ENCODE measurements at places on chromosomes 7 and 10.

DNA sequence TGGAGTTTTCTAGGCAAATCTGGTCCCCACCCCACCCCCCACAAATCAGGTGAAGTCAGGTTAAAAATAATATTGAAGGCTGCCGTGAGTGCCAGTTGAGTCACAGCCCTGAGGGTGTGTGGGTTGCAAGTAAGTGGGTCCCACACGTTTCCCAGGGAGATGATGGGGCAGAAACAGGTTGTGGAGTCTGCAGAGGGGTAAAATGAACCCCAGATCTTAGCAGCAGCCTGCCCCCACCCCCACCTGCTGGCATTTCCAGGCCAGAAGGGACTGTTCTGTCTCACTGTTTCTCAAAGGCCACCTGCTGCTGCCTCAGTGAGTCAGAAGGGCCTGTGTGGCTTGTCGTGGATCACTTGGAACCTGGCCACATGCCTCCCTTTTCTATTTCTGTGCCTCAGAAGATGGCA, 59.8 kb upstream of the SMNDC1 start:
- peak; percentile 43 for DNase-seq

DNA sequence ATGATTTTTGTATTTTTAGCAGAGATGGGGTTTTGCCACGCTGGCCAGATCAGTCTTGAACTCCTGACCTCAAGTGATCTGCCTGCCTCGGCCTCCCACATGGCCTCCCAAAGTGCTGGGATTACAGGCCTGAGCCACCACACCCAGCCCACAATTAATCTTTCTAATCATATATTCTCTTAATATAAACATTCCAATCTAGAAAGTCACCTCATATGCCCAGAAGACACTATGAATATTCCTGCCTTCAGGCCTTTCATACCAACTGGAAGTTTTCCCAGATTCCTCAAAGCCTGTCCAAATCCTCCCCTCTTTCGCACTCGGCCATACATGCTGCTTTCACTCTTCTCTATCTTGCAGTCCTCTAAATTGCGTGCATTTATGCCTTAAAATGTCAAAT, 32.6 kb downstream of the PDZD8 start:
- no peak for DNase-seq

DNA sequence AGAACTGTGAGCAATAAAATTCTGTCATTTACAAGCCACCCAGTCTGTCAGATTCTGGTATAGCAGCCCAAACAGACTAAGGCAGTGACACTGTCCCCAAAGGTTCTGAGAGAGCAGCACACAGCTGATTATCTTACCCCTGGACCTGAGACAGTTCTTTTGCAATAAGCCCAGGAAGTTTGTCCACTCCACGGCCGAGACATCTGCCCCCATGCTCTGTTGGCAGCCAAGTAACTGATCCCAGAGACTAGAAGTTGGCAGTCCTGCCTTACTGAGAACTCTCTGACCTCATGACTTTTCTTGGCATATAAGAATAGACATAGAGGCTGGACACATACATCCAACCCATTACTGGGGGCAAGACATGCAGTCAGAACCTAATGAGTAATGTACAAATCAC, 243.0 kb upstream of the GRB10 start:
- no peak for DNase-seq

DNA sequence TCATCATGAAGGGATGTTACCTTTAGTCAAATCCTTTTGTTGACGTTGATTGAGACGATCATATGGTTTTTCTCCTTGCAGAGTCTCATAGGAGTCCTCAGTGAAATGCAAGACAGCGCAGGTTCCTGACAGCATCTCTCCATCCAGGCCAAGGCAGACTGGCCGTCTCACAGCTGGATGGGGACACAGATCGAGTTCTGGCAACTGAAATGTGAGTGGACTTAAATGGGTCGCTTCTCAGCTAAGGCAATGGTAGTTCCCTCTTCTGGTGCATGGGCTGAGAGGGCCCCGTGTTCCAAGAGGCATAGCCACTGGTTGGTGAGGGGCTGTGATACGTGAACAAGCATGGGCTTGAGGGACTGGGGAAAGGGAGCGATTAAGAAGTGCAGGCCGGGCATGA, 99.3 kb upstream of the CPXM2 start:
- no peak for DNase-seq

- no peak for DNase-seq
Observed at GRCh38 chr7:83832009-83832408, 183.1 kb upstream of the SEMA3E start.

- DNase-seq = no peak
Observed at GRCh38 chr10:48234295-48234694, 40.2 kb downstream of the FRMPD2 start.

DNA sequence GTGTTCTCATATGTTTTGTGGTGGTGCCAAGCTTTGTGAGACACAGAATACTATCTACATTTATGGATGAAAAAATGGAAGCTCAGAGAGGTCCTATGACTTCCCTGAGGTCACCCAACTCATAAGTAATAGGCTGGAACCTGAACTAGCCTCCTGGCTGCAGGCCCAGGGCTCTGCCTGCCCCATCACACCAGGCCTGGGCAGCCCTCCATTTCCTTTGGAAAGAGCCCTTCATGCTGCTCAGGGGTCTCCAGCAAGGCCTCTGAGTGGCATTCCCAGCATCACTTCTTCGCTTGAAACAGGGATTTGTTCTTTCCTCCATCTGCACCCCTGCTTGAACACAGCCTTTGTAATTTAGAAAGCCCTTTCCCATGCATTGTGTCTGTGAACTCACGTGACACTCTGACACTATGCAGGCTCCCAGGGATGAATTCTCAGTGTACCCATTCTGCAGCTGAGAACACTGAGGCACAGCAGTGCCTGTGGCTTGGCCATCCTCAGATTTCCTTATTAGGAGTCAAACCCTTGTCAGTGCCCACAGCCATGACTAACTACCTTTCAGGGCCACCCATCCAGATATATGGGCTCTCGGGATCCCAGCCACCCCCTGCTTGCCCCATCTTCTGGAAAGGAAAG, 127.8 kb upstream of the PPIF start:
- no peak for DNase-seq

DNA sequence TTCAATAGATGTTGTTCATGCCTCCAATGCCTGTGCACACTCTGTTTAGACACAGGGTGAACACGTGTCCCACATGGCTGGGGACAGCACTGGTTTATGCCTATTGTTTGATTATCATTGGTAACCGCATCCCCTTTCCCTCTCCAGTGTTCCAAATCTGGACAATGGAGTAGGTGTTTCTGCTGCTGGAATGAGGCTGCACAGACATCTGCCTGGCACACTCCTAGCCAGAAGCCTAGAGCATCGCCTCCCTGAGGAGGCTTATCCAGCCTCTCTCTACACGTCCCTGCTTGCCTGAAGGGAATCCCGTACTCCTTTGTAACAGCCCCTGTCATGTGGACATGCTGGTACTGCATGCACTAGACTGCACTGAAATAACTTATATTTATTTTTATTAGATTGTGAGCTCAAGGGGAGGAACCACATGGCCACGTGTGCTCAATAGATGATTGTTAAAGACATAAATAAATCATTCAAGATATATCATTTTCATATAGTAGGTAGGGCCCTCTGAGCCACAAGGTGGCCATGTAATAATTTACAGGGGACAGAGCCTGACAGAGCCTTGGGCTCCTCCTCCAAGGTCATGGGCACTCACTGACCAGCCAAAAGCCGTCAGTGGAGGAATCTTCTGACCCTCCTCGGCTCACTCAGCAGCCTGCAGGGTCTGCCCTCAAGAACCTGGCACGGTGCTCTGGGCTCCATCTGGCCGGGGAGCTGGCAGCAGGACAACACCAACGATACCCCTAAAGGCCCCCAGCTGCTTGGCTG, 310.9 kb upstream of the ZNF32 start:
- no peak for DNase-seq

- no peak for DNase-seq
Observed at GRCh38 chr10:129860396-129860795, 103.7 kb downstream of the EBF3 start.

- no peak for DNase-seq
Observed at GRCh38 chr7:129773328-129773731, 161.8 kb downstream of the NRF1 start.

DNA sequence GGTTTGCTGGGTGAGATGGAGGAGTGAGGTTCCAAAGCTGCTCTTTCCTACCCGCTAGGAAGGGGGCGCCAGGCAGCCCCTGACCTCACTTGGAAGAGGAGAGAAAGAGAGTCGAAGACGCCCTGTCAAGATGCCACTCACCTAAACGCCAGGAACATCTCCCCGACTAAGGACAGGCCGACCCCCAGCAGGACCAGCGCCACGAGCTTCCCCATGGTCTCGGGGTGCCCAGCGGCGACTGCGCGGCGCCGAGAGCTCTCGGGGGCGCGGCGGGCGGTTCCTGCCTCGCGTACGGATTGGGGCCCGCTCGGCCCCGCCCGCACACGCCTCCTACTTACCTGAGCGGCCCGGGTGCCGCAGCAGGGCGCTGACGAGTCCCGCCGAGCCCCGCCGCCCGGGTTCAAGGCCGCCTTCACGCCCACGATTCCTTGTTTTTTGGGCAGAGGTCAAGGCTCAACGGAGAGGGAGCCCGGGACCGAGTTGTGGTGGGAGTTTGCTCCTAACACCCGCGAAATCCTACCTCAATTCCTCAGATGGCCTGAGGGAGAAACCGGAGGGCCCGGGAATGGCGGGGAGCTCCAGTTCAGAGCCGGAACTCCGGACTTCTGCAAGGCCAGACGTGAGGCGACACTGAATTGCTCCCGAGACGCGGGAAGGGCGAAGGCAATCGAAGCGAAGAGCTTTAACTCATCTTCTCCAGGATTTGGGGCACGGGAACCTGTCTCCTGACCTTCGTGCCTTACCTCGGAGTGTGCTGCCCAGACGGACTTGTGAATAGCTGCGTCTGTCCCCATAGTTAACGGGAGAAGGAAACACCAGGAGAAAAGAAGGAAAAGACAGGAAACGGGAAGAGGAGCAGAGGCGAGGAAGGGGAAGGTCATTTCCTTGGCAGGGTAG, at the start of gene PON3:
PON3 (minus strand) TSS at position 240 of the 897 bp plus-strand sequence; CDS start at position 215, 25 bp downstream.
- no peak for DNase-seq

GRCh38 chr10:52652431-52653262, 119.9 kb downstream of the MBL2 start:
- DNase-seq = no peak

DNA sequence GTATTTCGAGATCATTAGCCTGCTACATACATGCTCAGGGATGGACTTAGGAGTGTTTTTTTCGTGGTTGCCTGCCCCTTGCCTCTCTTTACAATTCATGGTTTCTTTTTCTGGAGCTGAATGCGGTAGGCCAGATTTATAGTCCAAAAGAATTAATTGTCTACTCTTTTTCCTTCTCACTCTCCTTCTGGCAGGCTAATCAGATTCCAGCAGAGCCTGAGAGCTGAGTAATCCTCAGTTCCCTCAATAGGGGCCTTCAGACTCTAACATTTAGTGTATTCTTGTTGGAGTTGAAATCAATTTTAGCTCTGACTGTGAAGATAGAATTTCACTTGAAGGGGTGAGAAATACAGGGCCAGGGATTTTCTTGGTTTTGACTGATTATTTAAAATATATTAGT, 16.4 kb downstream of the SORCS3 start:
- no peak for DNase-seq

GRCh38 chr10:70409772-70410171, 5.8 kb downstream of the EIF4EBP2 start:
- DNase-seq = no peak

GRCh38 chr7:100682991-100683658, 9.6 kb downstream of the GNB2 start:
- DNase-seq = no peak

GRCh38 chr10:132497861-132498561, 39.6 kb upstream of the INPP5A start:
- DNase-seq = no peak

GRCh38 chr7:131546583-131547141, 9.8 kb downstream of the PODXL start:
- peak; percentile 14 for DNase-seq

GRCh38 chr7:44922351-44922694, 37.0 kb upstream of the PURB start:
- no peak for DNase-seq

- no peak for DNase-seq
Observed at GRCh38 chr10:78763234-78763633, 305.5 kb upstream of the ZMIZ1 start.

DNA sequence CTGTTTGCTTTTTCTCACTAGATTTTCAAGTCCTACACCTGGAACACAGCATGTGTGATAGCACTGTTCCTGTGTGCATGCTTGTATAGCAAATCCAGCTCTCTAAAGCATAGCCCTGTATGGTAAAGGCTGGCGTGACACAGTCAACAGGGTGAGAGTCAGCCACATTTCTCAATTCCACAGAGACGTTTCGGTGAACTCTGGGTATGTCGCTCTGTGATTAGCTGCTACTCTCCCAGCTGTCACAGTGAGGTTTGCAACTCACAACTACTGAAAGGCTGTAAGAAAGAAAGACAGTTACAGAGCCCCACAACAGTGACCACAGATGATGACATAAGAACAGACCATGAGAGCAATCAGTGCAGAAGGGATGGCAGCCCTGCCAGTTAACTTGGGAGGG, 170.6 kb upstream of the IMMP2L start:
- DNase-seq = no peak

DNA sequence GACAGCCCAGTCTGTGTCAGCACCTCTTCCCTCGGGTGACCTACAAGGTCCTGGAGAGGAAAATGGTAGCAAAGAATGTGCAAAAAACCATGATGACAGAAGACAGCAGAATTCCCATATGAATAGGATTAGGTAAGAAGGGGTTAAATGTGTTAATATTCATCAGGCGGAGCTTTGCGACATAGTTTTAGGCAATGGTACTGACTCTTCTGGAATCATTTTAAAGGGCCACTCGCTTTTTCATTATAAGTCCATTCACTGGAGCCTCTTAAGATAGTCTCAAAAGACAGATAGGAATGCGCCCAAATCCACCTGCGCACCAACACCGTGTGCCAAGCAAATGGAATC, 38.2 kb downstream of the DLG5 start:
- no peak for DNase-seq

DNA sequence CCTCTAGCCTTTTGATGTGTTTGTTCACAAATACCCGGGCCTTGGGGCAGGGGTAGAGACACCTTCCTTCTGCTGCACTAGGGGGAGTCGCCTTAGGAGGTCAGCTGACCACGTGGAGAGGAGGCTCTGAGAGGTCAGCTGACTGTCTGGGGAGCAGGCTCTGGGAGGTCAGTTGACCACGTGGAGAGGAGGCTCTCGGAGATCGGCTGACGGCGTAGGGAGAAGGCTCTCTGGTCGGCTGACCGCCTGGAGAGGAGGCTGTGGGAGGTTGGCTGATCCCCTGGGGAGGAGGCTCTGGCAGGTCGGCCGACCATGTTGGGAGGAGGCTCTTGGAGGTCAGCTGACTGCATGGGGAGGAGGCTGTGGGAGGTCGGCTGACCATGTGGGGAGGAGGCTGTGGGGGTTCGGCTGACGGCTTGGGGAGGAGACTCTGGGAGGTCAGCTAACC, 59.6 kb upstream of the LYZL1 start:
- DNase-seq = no peak

GRCh38 chr7:138974675-138975292, 6.4 kb downstream of the KIAA1549 start:
- DNase-seq = no peak

DNA sequence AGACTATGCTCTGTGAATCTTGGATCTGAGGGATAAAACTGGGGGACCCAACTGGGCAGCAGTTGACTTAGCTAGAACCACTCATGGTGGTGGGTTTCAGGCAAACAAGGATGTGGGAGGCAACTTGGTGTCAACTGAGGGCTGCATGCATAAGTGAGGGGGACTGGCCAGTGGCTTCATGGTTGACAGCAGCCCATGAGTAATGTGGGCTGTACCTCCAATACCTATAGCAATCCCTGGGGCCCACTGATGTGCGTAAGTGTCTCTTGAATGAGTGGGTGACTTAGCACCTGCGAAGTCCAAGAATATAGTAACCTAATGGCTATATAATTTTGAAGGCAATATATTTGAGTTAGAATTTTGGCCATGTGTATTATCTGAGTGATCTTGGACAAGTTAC, 13.7 kb upstream of the MAP3K8 start:
- no peak for DNase-seq

GRCh38 chr10:77836299-77836820, 90.2 kb downstream of the DLG5 start:
- peak; percentile 47 for DNase-seq

Data from stimulated activated CD4-positive, alpha-beta T cell treated with anti-CD3 and anti-CD28 coated beads, Interleukin-12 subunit alpha, Interleukin-12 subunit beta, amount 100 ng/mL, for 48 hours (primary cell).